ENCODE measurements at places on chromosomes 2 and 18. TPM values are rescaled to one million over a fixed set of nuclear protein-coding genes. Genes with fewer than 3 reads are reported as not detected.

GRCh38 chr2:158732573-158733429, 62.3 kb upstream of the DAPL1 start:
- no peak for DNase-seq

DNA sequence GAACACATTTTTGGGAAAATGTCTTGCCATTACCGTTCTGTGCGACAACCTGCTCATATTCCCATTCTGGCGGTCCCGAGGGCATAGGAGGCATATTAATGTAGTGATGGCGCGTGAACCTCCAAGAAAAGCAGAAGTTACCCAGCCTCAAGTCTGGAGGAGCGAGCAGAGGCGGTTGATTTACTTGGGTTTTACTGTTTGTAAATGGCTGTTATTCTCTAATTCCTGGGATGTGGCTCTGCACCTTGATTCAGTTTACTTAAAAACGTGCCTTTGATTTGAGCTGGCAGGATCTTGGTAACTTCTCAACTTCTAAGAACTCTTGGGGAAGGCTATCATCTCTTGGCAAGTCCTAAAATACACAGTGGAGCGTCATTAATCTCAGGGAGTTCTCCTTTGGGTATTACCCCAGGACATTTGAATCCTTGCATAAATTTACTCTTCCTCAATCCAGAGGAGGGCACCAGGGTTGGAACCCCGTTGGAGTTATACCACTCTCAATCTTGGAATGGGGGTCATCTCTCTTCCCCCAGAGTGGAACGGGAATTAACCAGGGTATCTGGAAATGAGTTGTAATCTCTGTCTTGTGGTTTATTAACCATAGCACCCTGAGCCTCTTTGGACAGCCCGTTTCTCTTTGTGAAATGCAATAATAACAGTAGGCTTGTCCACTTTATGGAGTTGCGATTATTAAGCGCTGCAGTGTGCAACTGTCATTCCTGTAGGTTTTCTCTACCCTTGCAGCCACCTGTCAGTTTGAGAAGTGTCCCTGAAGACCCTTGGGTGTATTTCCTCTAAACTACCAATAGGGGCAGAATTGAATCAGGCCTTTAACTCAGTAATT, 2.1 kb downstream of the HK2 start:
- DNase-seq: no peak

GRCh38 chr18:13811993-13812392, 12.0 kb upstream of the MC5R start:
- DNase-seq: no peak

DNA sequence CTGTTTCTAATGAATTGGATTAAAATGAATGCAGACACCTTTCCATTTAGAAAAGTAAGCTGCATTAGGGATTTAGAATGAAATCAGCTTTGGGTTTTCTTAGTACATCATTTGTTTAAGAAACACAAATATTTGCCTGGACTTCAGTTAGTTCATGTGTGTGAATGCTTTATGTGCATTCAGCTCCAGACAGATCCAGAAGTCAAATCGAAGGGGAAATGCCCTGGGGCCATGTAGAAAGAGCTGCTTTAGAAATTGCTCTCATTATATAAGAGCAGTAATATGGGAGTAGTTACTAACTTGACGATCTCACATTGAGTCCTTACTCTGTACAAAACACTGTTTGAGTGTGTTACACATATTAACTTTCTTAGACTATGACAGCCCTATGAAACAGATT, 88.0 kb upstream of the TTC39C start:
- DNase-seq: no peak

- DNase-seq: peak; percentile 27
Measured at GRCh38 chr2:201532686-201533304, 81.3 kb downstream of the STRADB start.

The LYPD6 gene
- 1.1 TPM for total RNA-seq
